ENCODE measurements at places on chromosomes 2 and 18.

- peak; percentile 75 for DNase-seq
Measured at GRCh38 chr2:38740851-38741731, 10.1 kb downstream of the SRSF7 start.

DNA sequence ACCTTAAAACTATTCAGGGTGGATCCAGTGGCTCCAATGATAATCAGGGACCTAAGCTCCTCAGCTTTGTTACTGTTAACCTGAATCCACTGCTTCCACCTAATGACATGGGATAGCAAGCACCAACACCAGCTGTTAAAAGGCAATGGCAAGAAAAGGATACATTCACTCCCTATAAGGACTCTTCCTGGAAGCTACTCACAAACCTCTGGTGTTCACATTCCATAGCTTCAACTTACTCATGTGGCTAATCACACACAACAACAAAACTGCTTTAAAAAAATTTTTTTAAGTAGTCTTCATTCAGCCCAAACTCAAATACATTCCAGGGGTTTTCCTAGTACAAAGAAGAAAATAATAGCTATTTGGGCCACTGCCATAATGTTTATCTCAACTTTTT lies 24.5 kb downstream of the ROCK2 start:
- no peak for DNase-seq

GRCh38 chr2:205892251-205892655 lies 193.7 kb downstream of the INO80D start:
- no peak for DNase-seq

DNA sequence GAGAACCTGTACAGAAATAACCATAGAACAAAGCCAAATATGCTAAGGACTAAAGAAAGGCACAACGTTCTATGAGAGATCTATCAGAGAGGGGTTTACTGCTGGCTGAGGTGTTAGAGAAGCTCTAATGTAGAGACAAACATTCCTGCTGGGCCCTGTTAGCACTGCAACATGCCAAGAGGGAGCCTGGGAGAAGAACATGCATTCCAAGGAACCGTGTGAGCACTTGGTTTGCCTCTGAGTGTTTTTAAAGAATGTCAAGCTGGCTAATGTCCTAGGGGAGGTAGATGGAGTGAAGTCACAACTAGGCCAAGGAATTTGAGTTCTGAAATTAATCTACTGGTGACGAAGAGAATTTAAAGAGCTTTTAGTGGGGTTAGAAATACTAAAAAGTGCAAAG lies 384.3 kb upstream of the LYPD1 start:
- no peak for DNase-seq

- DNase-seq, result no peak
Measured at GRCh38 chr2:65639156-65639864, 206.9 kb upstream of the SPRED2 start.

DNA sequence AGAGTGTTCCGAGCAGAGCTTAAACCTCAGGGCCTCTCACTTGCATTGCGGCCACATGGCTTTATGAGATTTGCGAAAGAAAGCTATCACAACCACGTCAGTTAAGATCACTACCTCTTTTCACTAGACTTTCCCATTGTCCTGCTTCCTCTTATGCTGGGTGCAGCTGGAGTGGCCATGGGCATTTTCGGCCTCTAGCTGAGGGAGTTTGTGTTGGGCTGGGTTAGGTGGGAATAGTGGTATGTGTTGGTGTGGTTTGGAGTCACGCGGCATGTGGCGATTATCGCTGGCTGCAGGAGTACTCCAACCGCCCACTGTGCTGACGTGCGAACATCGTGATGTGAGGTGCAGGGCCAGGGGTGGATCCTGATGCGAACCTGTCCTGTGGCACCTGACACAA lies 27.1 kb downstream of the RALB start:
- DNase-seq, result no peak

DNA sequence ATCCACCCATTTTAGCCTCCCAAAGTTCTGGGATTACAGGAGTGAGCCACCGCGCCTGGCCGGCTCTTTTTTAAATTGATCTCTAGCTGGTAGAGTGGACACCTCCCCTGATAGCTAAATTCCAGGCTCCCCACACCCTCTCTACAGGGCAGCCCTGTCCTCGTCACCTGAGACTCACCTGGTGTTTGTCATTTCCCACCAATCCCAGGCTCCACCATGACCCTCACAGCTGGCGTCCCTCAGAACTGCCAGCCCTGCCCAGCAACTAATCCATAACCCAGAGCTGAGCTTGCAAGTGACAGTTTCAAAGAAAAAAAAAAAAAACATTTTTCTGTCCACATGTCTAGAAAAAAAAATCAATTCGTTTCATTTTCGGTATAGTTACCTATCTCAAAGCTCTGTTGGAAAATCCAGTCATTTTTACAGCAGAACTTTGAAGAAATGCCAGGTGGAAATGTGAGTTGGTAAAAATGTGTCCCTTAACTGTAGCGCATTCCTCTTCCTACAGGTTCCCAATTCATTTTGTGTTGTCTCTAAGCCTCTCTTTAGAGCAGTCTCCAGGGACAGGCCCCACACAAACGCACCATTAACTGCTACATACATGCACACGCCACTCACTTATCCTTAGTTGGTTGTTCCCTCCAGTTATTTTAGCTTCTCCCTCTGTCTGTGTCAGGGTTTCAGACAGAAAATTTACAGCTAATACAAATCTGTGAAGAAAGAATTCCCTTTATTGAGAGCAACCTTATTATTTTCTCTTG lies 294.7 kb downstream of the FBXO15 start:
- no peak for DNase-seq

- no peak for DNase-seq
Measured at GRCh38 chr2:168525716-168526446, 69.8 kb downstream of the CERS6 start.

DNA sequence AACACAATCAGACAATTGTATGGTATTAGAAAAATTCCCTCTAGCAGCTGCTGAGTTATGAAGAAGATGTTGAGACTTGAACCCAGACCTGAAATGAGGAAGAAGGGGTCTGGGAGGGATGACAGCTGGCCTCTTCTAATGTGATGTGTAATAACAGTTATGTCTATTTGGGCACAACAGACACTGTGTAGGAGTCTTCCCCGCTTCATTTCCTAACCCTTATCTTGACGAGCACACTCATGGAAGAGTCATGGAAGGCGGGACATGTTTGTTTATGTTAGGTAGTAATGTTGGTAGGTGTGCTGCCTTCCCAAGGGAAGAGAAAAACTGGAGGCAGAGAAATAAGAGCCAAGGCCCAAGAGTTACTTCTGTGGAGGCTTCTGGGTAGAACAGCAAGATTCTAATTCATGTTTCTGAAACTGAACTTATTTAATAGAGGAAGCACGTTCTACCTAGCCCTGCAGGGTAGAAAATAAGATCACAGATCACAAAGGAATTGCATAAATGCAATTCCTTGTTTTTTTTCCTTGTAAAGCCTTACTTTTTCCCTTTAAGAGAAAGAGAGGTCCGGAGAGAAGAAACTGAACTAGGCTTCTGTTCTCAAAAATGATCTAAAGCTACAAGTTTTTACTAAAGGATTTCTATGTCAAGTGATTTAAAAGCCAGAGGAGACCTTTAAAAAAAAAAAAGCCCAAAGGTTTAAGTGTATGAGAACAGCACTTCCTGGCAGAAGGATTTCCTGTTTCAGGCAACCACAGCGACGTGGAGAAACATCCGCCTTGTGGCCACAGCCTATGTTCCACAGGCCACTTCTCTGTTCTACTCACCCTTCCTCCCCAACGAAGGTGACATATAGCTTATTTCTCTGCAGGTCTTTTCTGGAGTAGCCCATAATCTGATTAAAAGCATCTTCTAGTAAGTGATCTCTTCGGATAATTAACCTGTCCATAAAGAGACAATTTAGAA lies 68.5 kb upstream of the STK17B start:
- peak; percentile 81 for DNase-seq

- DNase-seq, result no peak
Measured at GRCh38 chr2:144015655-144016245, 504.2 kb downstream of the ZEB2 start.

GRCh38 chr2:184589261-184589660 lies 9.1 kb upstream of the ZNF804A start:
- no peak for DNase-seq

Measured in kidney capillary endothelial cell (primary cell).